ENCODE measurements at places on chromosomes 7 and 10.

DNA sequence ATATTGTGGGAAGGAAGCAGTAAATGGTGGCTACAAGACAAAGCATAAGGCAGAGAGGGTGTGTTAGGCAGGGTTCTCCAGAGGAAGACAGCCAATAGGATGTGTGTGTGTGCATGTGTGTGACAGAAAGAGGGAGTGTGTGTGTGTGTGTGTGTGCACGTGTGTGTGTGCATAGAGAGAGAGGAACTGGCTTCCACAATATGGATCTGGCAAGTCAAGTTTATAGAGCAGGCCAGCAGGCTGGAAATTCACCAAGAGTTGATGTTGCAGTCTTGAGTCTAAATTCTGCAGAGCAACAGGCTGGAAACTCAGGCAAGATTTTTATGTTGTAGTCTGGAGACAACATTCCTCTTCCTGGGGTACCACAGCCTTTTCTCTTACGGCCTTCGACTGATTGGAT lies 374.0 kb downstream of the TNS3 start:
- no peak for DNase-seq

- no peak for DNase-seq
Observed at GRCh38 chr10:53434413-53434812, 661.8 kb upstream of the MBL2 start.

GRCh38 chr7:36545291-36545690 lies 155.6 kb downstream of the ANLN start:
- DNase-seq, result no peak

GRCh38 chr7:152866125-152866524 lies 106.6 kb downstream of the ACTR3B start:
- no peak for DNase-seq

DNA sequence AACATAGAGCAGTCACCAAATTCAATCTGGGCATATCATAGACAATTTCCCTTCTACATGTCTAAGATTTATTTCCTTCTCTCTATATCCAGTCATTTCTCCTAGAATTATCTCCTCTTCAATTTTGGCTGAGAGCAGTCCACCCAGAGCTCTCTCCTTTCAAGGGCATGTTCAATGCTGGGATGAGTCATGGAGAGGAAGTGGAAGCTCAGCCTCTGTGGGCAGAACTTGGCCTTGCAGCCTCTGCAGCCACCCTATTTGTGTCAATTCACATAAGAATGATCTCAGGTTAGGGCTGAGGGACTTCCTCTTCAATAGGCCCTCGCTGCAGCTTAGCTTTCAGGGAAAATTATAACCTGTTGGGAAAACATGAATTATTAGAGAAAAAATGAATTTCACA lies 560.8 kb downstream of the POM121L12 start:
- DNase-seq, result no peak

DNA sequence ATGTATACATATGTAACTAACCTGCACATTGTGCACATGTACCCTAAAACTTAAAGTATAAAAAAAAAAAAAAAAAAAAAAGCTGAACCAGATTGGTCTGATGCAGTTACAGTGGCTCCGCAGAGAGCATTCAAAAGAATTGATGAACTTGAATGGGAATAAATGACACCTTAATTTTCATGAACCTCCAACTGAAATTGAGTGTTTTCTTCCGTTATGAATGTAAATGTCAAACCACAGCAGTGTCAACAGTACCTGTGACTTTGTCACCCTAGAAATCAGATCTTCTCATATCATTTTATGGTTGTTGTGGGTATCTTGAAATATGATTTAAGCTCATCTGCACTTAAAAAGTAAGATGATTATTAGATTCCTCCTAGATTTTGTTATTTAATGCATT lies 32.7 kb upstream of the SRGN start:
- DNase-seq, result no peak

- DNase-seq, result no peak
Observed at GRCh38 chr10:29857843-29858701, 201.3 kb downstream of the JCAD start.

DNA sequence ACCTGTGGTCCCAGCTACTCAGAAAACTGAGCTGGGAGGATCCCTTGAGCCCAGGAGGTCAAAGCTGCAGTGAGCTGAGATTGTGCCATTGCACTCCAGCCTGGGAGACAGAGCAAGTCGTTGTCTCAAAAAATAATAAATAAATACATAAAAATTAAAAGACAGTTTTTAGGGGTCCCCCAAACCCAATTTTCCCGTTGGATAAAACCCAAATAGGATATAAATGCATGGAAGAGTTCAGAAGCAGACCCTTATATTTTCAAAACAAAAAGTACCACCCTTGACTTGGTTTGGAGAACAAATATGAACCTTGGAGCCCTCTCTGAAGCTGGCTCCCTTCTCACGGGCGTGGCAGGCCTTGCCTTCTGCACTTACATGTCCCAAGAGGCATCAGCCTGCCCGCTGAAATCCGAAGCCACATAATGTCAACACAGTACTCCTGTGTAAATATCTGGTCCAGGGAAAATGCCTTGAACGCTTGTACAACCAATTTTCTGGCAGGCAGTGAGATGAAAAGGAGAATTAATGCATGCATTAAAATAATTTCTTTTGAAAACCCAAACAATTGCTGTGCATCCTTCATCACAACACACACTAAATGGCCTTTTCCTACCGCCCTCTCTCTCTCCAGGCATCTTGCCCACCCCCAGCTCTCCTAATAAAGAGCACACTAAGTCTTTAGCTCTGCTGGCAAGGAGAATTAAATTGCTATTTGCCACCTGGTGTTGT lies 46.4 kb upstream of the PARD3 start:
- DNase-seq, result no peak

- no peak for DNase-seq
Observed at GRCh38 chr7:68031180-68031943, 1034.7 kb downstream of the TYW1 start.

DNA sequence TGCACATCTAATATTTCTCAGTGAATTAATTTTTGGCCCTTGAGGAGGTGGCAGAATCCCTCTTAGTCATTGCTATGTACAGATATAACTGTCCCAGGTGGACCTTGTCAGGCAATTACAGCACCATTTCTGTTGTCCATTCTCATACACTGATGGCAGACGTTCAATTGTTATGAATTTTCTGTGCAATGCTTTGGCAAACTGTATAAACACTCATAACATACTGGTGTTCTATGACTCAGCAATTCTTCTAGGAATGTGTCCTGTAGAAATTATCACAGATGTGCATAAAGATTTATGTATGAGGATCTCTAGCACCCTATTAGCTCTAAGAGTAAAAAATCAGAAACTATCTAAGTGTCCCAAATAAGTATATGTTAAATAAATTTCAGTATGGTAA lies 80.8 kb downstream of the DNAJB9 start:
- DNase-seq, result no peak

DNA sequence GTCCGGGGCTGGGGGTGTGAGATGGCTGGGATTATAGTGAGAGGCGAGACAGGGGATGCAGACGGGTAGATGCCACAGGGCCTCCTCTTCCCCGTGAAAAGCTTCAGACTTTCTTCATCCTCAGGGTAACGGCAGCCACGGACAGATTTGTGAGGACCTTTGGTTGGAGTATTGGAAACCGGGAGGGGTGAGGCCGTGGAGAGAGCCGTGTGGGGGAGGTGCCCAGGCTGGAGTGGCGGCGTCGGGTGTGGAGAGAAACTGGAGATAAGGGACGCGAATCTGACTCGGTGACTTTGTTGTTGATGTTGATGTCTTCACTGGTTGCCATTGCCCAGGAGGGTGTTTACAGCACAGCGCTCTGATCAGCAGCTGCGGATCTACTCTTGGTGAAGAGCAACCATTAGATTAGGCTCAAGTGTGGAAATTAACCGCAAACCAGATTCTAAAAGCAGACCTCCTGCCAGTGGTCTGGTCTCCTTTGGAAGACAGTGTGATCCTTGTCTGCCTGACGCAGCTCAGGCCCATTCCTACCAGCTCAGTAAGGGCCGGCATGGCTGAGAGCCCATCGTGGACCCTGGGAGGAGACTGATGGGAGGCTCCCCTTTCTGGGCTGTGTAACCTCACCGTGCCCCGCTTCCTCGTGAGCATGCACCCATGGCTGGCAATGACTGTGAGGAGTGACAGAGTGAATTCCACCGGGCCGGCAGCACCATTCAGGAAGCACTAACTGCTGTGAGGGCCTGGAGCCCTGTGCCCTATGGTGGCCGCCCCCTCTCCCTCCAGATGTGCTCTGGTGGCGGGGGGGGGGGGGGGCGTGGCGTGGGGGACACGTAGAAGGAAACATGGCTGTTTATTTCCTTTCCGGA lies 90.3 kb downstream of the INPP5A start:
- DNase-seq, result no peak

- no peak for DNase-seq
Observed at GRCh38 chr7:17710312-17710711, 230.0 kb downstream of the SNX13 start.

DNA sequence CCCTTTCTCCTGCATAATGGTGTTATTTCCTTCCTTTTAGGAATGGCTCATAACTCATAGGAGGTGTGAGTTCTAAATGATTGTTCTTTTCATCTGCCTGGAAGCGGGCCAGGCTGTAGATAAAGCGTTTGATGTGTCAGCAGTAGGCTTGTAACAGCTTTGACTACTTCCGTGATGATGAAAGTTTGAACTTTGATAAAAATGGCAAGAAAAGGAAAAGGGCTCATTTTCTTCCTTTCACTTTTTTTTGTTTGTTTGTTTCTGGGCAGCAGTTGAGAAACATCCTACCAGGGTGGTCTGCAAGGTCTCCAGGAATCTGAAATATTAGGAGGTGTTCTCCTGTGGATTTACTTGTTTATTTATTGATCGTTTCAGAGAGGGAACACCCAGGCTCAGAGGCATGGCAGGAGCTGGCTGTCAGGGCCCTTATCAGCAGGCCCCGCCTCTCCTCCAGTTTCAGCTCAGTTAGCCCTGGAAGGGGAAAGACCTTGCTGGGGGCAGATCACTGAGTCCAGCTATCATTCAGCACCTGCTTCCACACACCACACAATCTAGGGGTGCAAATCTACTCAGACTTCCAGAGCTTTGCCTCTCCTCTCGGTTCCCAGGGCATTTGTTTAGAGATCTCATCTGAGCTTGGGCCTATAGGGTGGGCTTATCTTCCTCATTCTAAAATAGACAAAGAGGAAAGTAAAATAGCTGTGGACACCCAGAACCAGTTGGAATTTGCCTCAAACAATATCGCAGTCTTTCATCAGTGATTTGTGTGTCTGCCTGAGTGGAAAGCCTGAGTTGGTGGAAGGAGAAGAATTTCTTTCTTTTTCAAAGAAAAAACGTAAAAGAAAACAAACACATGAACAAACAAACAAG lies 130.9 kb downstream of the BMPER start:
- no peak for DNase-seq

DNA sequence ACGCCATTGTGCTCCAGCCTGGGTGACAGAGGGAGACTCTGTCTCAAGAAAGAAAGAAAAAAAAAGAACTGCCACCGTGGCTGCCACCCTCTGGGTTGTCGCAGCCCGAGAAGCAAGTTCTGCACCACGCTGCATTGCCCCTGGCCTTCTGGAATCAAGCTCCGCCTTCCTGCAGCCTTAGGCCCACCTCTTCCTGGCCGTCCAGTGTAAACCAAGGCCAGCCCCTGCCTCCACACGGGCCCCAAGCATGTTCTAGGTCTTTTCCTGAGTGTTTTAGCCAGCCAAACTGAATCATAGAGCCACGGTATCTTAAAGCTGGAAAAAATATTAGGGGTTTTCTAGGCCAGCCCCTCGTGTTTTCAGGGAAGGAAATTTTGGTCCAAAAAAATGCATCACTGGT lies 188.9 kb downstream of the CCDC3 start:
- DNase-seq, result no peak

- DNase-seq, result no peak
Observed at GRCh38 chr7:88291398-88292173, 15.1 kb downstream of the STEAP4 start.

DNA sequence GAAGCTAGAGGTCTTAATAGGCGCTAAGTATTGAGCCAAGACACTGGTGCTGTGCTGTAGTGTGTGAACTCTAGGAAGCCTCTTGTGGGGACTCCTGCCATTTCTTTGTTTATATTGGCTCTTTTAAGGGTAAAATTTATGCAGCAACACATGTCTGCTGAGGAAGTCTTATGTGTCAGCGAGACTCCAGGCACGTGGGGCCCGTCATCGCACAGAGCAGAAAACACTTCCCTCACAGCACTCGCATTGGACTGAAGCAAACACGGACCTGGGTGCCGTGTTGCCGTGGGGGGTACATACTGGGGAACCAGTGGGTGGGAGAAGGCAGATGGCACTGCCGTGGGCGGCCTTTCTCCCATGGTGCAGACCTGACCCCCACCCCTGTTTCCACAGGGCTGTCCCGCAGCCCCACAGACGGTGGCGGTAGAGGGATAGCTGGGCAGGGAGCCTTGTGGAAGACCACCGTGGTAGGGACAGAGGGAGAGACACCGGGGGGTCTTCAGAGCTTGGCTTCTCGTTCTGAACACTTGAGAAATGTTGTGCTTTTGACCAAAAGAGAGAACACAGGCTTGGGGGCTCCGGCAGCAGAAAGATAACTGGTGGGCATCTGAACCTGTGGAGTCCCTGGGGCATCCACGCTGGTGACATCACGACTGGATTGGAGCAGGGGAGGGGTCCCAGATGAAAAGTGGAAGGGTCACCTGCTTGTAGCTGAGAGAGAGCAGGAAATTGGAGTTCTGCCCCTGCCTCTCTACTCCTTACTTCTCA lies 284.7 kb upstream of the SHH start:
- DNase-seq, result no peak

DNA sequence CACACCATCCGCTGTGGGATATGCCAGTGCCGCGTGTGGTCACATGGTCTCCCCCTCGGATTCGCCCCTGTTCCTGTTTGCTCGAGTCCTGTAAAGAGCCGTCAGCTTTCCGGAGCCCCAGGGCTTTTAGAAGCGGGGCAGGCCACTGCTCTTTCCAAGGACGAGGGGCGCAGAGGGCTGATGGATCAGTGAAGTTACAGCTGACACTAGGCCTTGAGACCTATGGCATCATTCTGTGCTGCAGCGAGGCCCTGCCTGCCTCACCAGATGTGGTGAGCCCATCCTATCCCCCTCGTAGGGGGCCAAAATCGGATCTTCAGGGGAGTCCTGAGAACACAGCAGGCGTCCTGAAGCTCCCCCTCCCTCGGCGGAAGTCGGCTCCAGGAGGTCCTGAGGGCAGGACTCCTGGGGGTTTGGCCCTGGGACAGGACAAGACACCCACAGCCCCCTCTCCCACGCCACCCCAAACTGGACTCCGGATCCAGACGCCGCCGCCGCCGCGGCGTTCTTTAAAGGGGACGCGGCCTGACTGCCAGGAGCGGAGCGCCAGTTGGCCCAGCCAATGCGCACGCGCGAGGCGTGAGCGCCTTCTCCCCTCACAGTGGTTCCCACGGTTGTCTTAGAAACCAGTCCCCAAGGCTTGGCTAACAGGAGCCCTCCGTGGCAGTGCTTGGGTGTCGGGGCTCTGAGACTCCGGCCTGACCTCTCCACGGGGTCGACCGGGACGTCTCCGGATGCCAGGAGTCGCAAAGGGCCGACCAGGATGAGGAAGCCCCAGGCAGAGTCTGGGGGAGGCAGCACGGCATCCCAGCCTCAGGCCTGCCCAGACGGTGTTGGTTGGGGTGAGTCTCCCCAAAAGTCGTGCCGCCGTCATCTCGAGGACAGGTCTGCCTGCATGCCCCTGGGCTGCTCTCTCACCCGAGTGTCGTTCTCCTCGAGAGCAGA lies 371.7 kb downstream of the ZNF716 start:
- DNase-seq, result no peak
